ENCODE measurements at places on chromosomes 7 and 10. TPM values are rescaled to one million over a fixed set of nuclear protein-coding genes. Genes with fewer than 3 reads are reported as not detected.
A peak's percentile ranks its signal among the peaks of the same experiment; 100 is the strongest.

The POMZP3 gene
- total RNA-seq = 14.6 TPM

The CYP3A7 gene
- 0.29 TPM for total RNA-seq

The TMEM236 gene
- total RNA-seq = 0.31 TPM

The IGF2BP3 gene
- total RNA-seq = 28.0 TPM

The ADAM22 gene
- total RNA-seq = 0.10 TPM

The BAZ1B gene
- total RNA-seq = 70.0 TPM

The TSPAN15 gene
- total RNA-seq = 13.2 TPM

The PPA1 gene
- 152 TPM for total RNA-seq

The NEURL1 gene
- 10.6 TPM for total RNA-seq

The TEX47 gene
- total RNA-seq = not detected

The ANKRD30A gene
- not detected for total RNA-seq

The GPER1 gene
- total RNA-seq = 1.6 TPM

The CPA1 gene
- 6.5 TPM for total RNA-seq

The CALHM2 gene
- 24.8 TPM for total RNA-seq

The CPA2 gene
- not detected for total RNA-seq

The PRKCQ gene
- 0.47 TPM for total RNA-seq

The CLDN4 gene
- total RNA-seq = not detected

The ARPC1A gene
- total RNA-seq = 116 TPM

DNA sequence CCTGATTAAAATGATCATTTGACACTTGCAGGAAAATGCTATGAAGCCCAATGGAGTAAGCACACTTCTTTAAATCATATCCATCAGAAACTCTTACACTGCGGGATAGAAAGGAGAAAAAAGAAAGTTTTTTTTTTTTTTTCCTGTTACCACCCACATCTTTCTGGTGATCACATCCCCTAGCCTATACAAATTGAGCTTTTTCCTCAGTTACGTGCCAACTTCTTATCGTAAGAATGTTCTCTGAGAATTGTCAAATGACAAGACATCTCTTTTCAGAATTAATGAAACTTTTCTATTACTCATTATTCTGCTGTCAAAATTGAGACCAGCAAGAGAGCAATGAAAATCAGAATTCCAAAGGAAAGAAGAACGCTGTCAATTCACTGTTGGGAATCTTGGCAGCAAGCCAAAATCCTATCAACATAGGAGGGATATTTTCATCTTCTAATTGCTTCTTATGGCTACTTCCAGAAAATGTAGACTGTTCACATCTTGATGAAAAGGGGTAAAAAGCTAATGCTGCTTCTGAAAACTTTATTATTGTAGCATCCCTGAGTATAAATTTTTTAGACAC is 179.5 kb downstream of the ADAM12 start:
- DNase-seq = no peak

- peak; percentile 60 for DNase-seq
These were observed 243.0 kb downstream of the BICC1 start for GRCh38 chr10:58755677-58756076.

GRCh38 chr10:110992006-110992800 is 72.8 kb downstream of the SHOC2 start:
- no peak for DNase-seq

GRCh38 chr7:155804431-155804831 is 7.8 kb downstream of the SHH start:
- no peak for DNase-seq

- DNase-seq = no peak
These were observed 8.8 kb upstream of the TRPV6 start for GRCh38 chr7:142894112-142894984.

DNA sequence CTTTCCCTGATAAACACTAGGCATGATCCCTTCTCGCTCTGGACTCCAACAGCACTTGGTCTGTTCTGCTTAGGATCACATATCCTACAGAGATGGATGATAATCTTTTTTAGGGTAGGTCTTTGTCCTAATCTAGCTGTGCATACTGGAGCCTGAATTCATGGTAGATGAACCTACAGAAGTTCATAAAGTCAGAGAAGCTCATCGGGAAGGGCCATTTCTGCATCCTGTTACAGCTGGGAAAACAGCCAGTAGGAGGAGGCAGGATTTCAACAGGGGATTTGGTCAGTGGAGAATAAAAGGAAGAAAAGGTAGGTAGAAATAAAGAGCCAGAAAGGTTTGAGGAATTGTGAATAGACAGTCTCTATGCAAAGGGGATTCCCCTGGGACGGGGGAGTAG is 101.4 kb downstream of the ANK3 start:
- no peak for DNase-seq

DNA sequence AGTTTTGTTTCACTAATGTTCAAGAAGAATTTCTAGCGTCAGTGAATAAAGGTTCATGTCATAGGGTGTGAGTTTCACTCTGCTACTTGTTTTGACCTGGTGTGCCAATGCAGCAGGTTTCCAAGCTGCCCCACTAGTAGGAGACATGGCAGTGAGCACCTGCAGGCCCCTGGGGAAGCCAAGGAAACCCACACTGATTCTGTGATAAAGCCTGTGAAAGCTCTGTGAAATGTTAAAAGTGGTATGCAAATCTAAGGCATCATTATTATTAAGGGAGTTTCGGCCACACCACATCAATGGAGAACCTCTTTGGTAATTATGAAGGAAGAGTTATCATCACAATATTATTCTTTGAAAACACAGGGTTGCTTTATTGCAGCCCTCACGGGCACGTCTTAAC is 46.4 kb downstream of the ABCB5 start:
- no peak for DNase-seq

DNA sequence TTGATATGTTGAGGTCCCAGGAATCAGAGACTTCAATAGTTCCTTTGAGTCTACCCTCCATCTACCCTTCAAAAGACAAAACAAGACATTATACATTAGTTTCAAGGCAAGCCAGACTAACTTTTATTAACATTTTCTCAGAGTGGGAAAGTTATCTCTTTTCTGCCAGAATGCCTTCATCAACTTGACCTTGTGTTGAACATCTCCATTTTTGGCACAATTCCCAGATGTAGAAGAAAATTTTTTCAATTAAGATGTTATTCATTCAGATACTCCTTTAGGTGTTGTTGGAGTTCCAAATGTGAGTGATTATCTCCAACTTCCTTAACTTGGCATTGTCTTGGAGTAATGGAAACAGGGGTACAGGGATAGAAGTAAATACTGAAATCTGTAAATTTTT is 59.1 kb downstream of the NRF1 start:
- DNase-seq = no peak

DNA sequence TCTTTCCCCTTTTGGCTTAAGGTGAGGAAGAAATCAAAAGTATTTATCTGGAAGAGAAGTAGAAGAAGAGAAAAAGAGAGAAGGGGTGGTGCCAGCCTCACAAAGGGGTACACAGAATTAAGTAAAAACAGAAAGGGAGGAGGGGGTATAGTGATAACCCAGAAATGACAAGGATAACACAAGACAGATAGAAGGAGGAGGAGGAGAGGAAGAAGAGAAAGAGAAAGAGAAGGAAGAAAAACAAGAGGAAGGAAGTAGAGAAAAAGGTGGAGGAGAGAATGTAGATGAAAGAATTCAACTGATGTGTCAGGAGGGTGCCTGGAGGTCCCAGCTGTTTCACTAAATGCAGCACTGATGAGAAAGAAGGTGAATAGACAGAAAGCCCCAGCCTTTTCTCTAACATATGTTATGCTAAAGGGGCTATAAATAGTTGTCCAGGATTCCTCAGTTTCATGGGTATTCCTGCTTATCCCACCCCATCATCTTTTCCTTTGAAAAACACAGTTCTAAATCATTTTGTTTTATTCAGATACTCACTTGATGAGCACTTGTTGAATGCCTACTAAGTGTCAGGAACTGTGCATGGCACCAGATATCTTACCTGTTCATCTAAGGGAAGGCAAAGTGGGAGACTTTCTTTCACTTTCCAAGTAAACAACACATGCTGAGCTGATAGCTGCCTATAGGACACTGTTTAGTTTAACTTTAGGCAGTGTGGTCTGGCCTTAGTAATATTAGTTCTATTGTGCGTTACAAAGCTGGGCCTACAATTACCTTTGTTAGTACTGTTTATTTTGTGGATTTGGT is 8.0 kb downstream of the SEMA3E start:
- no peak for DNase-seq

DNA sequence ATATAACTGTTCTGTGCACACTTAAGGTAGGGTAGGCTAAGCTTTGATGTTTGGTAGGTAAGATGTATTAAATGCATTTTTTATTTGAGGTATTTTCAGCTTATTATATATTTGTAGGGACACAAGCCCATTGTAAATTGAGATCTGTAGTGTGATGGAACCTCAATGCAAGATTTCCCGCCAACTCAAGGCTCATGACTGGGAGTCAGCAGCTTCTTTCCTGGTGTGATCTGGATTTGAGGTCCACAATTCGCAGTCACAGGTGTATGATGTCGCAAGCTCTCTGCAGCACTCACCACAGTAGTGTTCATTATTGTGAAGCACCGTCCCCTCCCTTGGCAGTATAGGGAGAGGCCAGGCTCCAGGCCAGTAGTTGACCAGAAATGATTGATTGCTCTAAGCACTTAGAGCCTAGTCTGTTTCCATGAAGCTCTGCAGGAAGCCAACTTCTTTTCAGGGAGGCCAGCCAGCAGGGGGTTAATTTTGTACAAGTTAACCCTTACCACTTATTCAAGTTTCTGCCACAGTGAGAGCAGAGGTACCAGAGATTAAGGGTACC is 54.9 kb downstream of the SEM1 start:
- no peak for DNase-seq

GRCh38 chr10:62244785-62245467 is 23.7 kb downstream of the RTKN2 start:
- DNase-seq = peak; percentile 89

- DNase-seq = no peak
These were observed 39.0 kb upstream of the SLC16A12 start for GRCh38 chr10:89574368-89574767.

GRCh38 chr7:77859343-77859742 is 60.8 kb downstream of the PHTF2 start:
- DNase-seq = no peak

GRCh38 chr7:4345004-4345403 is 337.1 kb upstream of the FOXK1 start:
- no peak for DNase-seq

DNA sequence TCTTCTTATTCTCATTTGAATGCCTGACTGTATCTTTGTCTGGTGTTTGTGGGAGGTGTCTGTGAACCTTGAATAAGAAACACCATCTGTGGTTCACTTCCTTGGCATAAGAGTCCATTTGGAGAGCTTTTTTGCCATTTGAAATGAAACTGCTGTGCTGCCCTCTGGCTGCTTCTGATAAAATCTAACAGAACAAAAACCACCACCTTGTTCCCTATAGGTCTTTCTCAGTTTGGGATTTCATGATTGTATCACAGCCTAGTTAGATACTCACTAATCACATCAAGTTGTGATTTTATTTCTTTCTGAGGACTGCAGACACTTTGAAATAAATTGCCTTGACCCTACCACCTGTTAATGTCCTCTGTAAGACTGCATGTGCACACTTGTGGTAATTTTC is 102.7 kb upstream of the FAM13C start:
- peak; percentile 77 for DNase-seq

DNA sequence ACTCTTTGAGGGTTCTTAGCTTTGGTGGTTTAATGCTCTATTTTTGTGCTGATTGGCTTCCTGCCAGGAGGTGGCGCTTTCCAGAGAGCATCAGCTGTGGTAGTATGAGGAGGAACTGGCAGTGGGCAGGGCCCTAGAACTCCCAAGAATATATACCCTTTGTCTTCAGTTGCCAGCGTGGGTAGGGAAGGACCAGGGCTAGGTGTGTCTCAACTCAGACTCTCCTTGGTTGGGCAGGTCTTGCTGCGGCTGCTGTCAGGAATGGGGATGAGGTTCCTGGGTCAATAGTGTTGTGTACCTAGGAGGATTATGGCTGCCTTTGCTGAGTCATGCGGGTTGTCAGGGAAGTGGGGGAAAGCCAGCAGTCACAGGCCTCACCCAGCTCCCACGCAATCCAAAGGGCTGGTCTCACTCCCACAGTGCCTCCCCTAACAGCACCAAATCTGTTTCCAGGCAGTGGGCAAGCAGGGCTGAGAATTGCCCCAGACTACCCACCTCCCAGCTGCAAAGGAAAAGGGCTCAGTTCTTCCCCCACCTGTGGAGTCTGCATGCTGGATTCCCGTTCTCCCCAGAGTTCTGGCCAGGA is 191.5 kb downstream of the PHTF2 start:
- peak; percentile 82 for DNase-seq

GRCh38 chr10:6915307-6915706 is 335.2 kb upstream of the PRKCQ start:
- DNase-seq = no peak

All from myocyte (in vitro differentiated cells).